ENCODE measurements at places on chromosomes 1 and 21.

DNA sequence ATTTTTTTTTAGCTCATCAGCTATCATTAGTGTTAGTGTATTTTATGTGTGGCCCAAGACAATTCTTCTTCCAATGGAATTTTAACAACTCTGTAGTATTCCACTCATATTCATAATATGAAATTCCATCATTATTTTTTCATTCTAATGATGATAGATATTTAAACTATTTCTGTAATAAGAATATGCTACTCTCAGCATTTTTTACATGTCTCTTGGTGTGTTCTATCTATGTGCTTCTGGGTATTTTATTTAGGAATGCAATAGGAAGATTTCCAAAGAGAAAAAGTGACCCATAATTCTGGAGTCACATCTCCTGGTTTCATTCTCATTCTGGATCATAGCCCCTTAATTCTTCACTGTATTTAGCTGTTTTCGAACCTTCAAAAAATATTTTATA is 109.5 kb downstream of the LRRC53 start:
- DNase-seq, result no peak

DNA sequence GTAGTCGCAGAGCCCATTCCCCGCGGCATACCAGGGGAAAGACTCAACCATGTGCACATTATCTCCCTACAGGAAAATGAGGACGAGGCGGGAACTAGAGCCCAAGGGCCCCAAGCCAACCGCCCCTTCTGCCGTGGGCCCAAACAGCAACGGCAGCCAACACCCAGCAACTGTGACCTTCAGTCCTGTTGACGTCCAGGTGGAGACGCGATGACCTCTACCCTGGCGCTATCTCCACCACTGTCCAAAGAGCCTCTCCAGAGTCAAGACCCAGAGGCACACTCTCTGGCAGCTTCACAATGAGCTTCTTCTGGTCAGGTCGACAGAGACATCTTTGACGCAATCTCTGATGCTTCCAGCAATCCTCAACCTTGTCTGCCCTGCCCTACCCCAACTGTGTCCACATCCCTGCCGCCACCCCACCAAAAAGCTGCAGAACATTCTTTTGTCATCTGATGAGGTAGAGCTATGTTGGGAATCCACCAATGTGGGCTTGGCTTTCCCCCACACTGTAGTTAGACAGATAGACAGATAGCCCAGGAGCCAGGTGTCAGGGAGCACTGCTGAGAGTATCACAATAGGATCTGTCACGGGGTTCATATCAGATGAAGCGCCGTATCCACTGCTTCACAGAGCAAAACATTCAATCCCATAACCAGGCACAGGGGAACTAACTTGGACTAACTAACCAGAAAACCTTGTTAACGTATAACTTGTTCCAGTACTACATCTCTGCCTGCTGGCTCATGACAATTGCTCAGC is 37.4 kb upstream of the SRRM1 start:
- no peak for DNase-seq

DNA sequence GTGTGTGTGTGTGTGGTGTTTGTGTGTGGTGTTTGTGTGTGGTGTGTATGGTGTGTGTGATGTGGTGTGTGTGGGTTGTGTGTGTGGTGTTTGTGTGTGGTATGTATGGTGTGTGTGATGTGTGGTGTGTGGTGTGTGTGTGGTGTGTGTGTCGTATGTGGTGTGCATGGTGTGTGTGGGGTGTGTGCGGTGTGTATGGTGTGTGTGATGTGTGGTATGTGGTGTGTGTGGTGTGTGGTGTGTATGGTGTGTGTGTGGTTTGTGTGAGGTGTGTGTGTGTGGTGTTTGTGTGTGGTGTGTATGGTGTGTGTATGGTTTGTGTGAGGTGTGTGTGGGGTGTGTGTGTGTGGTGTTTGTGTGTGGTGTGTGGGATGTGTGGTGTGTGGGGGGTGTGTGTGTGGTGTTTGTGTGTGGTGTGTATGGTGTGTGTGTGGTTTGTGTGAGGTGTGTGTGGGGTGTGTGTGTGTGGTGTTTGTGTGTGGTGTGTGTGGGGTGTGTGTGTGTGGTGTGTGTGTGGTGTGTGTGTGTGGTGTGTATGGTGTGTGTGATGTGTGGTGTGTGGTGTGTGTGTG is 106.2 kb upstream of the ADAR start:
- DNase-seq, result no peak

- no peak for DNase-seq
These were observed 190.4 kb downstream of the NCAM2 start for GRCh38 chr21:21188513-21189195.

DNA sequence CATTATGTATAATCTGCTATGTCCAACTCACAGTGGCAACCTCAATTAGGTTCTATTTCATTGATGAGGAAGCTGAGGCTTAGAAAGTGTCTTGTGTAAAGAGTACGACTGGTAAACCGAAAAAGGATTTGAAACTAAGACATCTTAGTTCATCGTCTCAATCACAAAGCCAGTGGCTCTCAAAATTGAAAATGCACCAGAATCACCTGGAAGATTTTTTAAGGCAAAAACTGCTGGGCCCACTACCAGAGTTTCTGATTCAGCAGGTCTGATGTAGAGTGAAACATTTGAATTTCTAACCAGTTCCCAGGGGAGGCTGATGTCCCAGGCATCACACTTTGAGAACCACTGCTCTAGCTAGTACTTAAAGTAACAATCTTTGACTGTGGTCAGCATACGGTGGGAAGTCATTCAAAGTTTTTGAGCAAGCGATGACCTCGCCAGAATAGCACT is 5.2 kb upstream of the LRRC53 start:
- DNase-seq, result no peak

DNA sequence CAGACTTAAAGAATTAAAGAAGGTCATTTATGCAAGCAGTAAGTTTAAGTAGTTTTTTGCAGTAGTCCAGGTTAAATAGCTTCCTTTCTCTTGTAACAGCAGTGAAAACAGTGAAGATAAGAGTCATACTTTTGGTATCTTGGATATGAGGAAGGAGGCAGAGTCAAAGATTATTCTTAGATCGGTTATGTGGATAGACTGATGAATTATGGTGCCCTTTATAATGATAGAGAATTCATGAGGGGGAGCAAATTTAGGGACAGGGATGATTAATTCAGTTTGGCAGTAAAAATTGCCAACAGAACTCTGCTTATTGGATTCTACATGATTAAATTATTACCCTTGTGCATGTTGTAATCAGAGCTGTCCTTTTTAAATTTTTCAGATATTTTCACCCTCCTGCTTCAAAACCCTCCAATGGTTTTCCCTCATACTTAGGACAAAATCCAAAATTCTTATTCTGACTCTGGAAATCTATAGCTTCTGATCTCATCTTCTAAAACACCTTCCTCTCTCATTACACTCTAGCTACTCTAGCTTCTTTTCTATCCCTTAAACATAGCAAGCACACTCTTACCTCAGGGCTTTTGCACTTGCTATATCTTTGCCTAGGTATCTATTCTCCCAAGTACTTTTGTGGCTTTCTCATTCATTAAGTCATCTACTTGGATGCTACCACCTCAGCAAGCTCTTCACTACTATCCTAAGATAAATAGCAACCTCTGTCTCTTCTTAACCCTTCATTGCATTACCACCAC is 79.8 kb downstream of the PKN2 start:
- no peak for DNase-seq

DNA sequence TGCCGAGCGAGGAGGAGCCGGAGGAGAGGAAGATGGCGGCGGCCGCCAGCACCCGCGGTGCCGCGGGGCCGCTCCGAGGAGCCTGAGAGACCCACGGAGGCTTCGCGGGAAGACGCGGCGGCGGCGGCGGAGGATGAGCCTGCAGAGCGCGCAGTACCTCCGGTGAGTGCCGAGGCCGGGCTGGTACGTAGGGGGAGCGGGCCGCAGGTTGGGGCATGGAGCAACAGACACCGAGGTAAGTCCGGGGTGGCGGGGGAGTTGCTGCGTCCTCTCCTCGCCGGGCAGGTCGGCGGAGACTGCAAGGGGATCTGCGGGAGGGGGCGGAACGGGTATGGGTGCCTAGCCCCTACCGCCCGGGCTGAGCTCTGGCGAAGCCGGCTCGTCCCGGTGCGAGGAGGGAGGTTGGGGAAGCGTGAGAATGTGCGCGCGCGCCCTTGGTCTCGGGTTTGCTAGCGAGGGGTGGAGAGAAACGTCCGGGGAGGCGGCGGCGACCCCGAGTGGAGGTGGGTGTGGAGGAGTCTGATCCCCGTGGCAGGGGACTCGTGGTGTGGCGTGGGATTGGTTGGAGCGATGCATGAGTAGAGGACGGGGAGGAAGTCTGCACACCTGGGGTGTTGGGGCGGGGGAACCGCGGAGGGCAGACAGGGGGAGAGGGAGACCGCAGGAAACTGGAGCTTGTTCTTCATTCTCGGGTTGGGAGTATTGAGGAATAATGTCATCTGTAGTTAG is at the start of gene SMG7:
Gene SMG7, plus strand, starts transcription at position 12 of the 729 bp plus-strand sequence. Its CDS starts 122 bp downstream, at position 134.
- DNase-seq, result peak; percentile 64

GRCh38 chr21:43194303-43195120 is 25.7 kb downstream of the CRYAA start:
- no peak for DNase-seq

DNA sequence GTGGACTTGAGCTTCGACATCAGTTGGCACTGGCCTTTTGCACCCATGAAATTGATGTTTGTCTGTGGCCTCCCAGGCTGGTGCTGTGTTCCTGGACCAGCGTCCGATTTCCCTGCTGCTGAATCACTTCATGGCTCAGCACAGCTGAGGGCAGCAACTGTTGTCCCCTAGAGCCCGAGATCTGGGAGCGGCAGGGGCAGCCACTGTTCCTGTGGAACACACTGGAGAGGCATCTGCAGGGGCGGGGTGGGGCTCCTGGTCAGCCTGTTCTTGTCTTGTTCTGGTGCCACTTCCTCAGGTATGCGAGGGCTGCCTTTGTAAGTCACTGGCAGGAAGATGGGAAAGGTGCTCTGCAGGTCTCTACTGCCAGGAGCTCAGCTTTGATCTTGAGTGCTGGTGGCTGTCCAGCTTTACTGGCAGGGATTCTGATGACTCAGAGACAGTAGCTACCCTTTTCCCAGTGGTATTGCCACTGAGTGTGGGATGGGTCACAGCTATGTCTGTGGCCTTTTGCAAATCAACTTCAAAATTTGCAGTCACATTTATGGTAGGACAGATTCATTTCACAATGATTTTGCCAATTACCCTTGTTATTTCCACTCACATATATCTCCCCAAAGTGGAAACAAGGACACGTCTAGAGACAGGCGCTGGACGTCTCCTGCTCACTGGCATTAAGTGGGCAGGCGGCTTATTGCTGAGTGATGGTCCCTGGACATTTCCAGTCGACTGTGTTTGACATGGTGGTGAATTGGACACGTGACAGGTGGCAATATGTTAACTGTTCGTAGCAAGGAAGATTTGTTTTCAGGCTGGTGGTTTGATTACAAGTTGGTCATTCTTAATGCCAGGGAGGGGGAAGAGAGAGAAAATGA is 15.3 kb downstream of the AGPAT3 start:
- DNase-seq, result no peak

- DNase-seq, result no peak
These were observed 4.6 kb downstream of the GPATCH2 start for GRCh38 chr1:217626321-217626720.

- no peak for DNase-seq
These were observed 111.4 kb upstream of the ARTN start for GRCh38 chr1:43822040-43822690.

DNA sequence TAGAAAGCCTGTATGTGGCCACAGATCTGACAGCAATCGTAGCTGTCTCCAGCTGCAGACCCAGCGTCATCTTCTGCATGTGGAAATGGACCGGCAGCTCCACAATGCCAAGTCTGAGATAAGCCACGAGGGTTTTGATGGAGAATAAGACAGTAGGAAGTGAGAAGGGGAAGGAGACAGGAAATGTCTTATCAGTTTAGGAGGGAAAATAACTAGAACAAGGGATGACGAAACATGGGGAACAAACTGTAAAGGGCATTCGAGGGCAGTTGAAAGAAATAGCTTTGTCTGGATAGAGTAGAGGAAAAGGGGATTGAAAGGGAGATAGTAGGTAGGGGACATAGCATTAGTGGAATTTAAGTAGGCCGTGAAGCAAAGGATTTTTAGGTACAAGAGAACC is 74.0 kb upstream of the CTTNBP2NL start:
- no peak for DNase-seq

DNA sequence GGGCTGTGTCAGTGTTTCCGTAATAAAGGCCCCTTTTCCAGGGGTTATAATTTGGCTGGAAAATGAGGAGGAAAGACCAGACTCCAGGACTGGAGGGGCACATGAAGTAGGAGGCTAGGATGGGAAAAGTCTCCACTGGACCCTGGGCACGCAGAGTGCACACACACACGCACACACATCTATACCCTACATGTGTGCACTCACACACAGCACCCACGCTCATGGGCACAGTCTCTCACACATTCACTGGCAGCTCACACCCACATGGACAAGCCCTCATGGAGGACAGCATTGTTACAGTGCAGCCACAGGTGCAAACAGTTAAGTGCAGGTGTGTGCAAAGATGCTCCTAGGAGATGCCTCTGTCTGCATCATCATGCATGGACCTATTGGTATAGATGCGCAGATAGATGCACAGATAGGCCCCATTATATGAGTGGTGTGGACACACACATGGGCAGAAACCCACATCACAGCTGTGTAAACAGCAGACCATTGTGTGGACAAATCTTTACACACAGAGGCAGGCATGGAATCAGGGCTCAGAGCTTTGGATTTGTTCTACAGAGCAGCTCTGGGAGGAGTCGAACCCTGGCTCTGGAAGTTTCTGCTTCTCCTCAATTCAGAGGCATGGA is 9.1 kb upstream of the RUNX3 start:
- DNase-seq, result no peak

DNA sequence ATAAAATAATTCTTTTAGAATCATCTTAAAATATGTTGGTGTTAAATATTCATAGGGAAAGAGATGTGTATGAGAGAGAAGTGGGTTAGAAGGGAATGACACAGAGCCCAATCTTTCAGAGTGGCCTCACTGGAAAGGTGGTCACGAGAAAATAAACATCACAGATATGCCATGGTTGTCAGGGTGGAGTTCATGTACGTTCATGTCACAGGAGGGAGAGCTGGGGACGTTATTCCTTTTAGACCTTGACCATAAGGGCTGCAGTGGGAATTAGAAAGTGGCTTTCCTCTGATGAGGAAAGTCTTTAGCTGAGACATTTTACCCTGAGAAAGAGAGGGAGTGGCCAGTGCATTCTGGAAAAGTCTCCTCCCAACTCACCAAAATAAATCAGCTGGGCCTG is 90.6 kb upstream of the TNR start:
- DNase-seq, result no peak

DNA sequence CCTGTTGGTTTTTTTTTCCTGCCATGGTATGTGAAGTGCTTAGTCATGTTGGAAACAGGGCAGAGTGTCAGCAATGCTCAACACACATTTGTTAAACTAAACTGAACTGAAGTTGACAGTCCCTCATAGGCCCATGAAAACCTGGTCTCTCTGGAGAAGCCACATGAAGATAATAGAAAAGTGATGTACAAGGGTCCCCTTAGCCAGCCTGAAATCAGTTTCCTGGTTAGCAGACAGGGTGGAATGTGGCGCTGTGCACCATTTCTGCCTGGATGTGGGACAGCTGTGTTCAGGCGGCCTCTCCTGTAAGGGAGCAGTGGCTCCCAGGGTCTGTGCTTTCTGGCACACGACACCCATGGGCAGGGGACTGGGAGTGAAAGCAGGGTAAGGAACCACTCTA is 9.9 kb upstream of the CHI3L1 start:
- no peak for DNase-seq

GRCh38 chr1:214452152-214452784 is 99.1 kb downstream of the PTPN14 start:
- DNase-seq, result no peak
